GF-D8 (cell line): ENCODE measurements at places on chromosomes 6 and 20.

DNA sequence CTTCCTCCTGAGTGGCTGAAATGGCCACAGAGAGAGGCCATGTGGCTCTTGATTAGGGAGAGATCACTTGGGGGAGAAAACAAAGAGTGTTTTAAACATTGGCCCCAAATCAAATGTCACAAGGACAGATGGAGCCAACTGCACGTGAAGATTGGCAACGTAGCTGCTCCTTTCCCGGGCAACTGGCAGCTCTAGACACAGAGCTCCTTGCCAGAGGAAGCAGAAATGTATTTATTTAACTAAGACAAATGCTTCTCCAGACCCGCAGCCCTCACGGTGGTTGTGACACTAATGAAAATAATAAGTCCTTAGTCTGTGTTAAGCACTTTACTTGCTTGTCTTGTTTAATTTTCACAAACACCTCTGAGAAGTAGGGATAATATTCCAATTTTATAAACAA is 49.6 kb upstream of the DSN1 start:
- no peak for DNase-seq

DNA sequence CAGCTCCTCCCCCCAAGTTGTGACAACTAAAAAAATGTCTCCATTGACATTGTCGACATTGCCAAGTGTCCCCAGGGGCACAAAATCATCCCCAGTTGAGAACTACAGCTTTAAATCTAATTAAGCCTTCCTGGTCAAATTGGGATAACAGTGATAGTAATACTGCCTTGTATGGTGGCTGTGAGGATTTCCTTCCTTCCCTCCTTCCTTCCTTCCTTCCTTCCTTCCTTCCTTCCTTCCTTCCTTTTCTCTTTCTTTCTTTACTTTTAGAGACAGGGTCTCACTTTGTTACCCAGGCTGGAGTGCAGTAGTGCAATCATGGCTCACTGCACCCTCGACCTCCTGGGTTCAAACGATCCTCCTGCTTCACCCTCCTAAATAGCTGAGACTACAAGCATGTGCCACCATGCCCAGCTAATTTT is 29.5 kb upstream of the ARFGEF2 start:
- no peak for DNase-seq

- no peak for DNase-seq
Observed at GRCh38 chr20:42756991-42757390, 432.7 kb downstream of the PTPRT start.

DNA sequence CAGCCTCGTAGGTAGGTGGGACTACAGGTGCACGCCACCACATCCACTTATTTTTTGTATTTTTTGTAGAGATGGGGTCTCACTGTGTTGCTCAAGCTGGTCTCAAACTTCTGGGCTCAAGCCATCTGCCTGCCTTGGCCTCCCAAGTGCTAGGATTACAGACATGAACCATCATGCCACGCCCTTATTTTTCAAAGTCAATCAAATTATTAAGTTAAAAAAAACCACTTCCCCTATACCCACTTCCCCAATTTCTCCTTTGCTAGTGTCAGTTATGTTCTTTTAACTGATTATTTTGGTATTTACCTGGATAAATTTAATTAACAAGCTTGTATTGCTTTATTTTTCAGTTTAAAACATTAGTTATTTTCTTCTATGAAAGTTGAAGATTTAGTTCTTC is 49.6 kb downstream of the RIOK1 start:
- no peak for DNase-seq

DNA sequence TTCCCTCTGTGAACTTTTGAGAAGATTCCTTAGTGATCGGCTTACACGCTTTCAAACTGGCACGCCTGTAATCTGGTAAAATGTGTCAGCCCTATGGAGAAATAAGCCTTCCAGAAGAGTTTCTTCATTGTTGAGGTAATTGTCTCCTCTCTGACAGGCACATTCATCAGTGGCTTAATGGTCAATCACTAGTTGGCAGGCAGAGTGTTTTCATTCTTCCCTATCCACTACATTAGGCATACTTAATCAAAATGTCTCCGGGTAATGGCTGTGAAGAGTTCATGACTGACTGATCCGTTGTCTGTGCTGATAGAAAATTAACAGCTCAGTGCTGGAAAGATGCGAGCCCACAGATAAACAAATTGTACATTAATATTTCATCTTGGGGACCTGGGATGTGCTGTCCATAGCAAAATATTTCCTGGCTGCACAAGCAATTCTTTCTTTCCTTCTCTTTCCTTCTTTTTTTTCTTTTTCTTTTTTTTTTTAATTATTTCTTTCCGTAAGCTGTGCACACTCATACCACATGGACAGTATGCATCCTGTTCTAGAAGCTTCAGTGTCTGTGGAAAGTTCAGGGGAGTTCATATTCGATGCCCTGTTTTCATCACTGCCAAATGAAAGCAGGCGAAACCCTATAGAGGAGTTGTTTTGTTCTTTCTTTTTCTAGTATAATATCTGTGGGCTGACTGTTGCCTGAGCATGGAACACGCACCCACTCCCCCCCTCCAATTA is 31.4 kb downstream of the TSHZ2 start:
- DNase-seq = no peak

DNA sequence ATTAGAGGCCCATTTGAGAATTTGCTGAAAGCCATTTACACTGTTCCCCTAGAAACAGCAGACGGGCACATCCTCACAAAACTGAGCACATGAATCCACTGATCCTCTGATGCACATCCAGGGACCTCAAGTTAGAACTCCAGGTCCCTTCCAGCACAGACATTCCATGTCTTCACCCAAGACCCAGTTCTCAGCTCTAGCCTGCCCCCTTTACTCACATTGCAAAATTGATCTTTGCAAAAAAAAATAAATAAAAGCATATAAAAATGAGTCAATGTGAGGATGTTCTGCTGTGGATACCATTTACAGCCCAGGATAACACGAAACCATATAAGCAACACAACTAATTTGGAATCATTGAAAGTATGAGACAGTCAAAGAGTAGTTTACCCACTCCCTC is 458.2 kb upstream of the JARID2 start:
- DNase-seq = no peak

DNA sequence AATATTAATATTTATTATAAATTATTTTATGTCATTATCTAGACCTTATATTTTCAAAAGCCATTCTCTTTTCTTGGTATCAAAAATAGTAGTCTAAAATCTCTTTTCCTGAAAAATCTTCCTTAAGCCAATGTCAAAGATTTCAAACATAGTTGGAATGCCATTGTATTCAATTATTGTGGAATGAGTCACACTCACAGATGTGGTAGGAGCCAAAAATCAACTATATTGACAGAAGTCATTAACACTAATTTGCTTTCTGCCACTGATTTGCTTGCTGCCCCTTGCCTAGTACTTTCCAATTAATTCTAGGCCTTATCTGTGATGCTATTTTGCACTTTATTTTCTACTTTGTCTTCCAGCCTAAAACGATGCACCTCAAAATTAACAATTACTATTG is 1326.3 kb upstream of the GJE1 start:
- no peak for DNase-seq

- DNase-seq = no peak
Observed at GRCh38 chr6:130583268-130583667, 217.5 kb downstream of the TMEM200A start.

DNA sequence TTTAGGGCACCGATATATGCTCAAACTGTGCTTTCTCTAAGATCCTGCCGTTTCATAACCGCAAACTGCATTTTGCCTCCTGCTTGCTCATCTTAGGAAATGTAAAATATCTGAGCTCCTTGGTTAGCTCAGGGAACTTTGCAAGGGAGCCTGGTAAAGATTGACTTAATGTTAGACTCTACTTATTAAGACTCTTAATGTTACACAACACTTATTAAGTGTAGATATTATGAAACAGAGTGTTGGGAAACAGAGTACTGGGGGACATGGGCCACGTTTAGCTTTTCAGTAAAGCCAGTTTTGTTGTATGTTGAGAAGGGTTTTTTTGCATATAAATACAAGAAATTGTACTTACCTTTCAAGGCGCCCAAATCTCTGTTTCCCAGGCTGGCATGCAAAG is 1.9 kb downstream of the LTV1 start:
- no peak for DNase-seq

DNA sequence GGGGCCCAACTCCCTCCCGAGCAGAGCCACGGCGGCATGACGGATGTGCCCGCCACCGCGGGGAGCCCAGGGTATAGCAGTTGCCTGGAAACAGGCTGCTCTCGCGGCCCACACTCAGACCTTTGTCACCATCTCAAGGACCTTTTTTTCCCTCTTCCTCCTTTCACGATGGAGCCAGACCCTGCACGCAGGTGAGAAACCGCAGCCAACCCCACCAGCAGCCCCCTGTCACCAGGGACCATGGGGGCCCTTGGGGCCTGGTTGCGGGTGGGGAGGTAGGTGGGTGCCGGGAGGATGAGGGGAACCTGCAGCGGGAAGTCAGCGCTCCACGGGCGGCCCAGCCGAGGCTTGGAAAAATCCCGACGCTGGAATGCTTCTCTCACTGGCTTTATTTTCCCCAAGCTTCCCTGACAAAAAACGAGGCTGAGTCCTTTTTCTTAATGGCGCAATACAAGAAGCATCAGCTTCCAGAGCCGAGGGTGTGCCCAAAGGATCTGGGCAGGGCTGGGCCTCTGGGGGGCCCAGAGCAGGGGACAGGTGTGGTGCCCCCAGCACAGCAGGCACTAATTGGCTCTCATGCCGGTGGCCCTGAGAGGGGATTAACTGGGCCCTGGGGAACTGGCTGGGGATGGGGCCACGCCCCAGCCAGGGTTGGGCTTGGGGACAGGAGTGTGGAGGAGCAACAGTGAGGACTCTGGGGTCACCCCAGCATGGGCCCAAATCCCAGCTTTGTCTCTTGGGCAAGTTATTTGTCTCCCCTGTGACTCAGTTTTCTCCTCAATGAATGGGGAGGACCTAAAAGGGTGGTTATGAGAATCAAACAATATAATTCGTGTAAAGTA is 23.9 kb downstream of the NOL4L start:
- DNase-seq = no peak

DNA sequence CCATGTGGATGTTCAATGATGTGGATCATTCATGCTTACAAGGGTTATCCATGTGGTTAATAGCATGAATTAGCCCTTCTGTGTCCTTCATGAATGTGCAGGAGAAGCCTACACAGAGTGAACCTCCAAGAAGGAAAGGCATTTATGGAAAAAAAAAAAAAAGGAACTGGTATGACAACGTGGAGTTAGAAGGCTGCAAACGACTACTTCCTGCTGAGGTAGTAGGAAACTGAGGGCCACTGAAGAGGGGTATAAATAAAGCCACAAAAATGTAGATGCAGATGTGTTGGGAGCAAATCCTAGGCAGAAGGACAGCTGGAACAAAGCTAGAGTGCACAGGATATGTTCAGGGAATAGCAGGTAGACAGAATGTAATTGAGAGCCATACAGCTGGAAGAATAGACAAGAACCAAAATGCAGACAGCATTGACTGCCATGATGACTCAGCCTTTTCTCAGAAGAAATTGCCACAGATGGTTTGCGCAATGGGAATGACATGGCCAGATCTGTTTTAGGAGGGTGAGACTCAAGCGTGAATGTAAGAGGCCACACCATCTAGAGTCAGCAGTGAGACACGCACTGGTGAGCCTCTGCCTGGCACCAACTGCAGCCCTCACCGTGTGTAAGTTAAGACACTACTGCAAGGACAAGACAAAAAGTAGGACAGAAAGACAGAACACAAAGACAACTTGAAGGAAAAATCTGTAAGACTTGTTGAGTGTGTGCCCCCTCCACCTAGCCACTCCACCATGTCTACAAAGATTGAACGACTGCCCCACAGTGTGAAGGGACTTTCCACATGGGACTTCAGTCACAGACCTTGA is 79.8 kb downstream of the KIF13A start:
- DNase-seq = peak; percentile 96

- no peak for DNase-seq
Observed at GRCh38 chr6:3916211-3916610, 67.0 kb downstream of the FAM50B start.

GRCh38 chr6:131688286-131688685 is 12.9 kb downstream of the OR2A4 start:
- no peak for DNase-seq

DNA sequence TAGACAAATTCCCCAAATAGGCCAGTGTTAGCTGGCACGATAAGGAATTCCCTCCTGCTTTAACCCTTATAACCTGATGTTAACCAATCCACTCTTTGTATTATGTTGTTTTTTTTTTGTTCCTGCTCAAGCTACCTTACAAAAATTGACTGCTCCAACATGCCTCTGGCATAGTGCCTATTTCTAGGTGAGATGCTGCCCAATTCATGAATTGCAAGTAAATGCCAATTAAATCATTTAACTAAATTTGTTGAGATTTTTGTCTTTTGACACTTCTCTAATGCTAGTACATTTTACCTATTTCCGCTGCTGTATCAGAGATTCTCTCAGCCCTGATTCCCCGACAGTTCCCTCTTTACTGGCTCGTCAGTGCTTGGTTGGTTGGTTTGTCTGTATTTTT is 66.5 kb downstream of the HECA start:
- no peak for DNase-seq

- DNase-seq = no peak
Observed at GRCh38 chr20:24850176-24850575, 98.9 kb upstream of the CST7 start.

DNA sequence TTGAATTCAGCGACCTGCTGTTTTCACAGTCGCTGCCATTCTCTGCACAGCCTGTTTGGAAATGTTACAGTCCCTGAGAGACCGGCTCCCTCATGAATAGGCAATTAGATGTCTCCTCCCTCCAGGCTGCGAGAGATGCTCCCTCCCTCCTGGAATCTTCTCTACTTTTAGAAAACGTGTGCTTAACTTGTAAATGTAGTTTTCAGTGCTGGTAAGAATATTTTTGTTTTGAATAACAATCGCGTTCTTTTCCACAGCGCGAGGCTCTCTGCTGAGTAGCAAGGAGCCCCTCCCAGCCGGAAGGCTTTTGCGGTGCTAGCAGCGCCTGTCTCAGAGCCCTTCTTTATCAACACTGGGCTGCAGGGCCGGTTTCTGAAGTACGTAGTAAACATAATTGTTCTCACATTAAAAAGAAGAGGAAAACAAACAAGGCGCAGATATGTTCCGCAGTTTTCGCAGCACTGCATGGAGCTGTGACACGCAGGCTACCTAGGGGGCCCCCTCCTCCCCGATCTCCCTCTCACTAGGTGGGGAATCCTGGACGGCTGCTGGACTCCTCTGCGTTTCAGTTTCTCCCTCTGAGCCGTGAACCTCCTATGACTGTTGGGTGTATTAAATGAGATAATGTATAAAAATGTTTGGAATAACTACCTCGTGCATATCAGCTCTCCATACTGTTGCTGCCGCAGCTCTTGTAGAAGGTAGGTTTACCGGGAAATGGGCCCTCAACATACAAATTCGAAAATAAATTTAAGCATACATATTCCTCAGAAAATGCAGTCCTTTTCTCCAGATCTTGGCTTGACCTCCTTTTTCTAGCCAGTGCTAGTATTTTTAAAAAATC is 79.0 kb upstream of the SPACA1 start:
- no peak for DNase-seq
